CD4-positive, alpha-beta T cell treated with Interleukin-21 for 1 hour (primary cell): ENCODE measurements at places on chromosomes 2 and 18.
A peak's percentile ranks its signal among the peaks of the same experiment; 100 is the strongest.

GRCh38 chr18:52582516-52582915 is 242.5 kb downstream of the DCC start:
- DNase-seq: no peak

GRCh38 chr2:225742487-225742886 is 343.0 kb downstream of the NYAP2 start:
- DNase-seq: no peak

DNA sequence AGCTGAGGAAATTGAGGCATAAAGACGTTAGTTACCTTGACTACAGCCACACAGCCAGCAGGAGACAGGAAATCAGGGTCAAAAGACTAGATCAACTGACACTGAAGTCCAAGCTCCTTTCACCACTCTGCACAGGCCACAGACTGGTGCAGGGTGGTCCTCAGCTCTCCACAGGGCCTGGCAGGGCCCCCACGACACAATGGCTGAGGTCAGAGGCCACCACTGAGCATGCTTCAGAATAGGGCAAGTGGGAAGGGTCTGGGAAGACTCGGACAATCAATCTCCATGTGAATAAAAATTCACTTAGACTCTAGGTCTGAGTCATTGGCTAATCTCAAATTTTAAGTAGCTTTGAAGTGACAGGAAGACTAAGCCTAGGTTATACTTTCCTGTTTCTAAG is 201.7 kb downstream of the ALK start:
- no peak for DNase-seq

- DNase-seq: no peak
These were observed 499.2 kb downstream of the CNTNAP5 start for GRCh38 chr2:124524155-124524915.

DNA sequence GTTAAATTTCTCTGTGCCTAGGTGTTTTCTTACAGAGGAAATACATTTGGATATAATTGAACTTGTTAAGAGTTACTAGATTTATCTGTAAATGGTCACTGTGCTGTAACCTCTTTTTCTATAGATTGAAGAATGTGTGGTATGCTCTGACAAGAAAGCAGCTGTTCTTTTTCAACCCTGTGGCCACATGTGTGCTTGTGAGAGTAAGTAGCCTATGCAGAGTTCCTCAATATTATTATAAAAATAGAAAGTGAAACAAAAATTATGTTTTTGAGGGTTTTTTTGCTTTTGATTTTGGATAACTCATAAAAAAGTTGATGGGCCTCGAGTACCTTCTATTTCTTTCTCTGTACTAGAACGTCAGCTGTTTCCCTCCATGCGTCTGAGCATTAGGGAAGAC is 112.4 kb downstream of the MIB1 start:
- no peak for DNase-seq

DNA sequence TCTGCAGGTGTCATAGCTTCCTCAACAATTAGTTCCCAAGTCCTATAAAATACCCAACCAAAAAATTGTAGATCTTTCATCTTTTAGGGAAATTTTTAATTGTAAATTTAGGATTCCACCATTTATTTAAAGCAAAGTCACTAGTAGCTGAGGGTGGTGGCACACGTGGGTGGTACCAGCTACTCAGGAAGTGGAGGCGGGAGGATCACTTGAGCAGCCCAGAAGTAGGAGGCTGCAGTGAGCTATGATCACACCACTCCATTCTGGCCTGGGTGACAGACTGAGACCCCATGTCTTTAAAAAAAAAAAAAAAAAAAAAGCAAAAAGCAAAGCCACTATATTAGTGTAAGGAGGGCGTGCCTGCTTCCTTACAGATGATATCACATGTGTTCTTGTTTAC is 60.3 kb upstream of the GREB1L start:
- no peak for DNase-seq

GRCh38 chr18:50131591-50131990 is 63.4 kb downstream of the MYO5B start:
- DNase-seq: no peak

- DNase-seq: peak; percentile 3
These were observed 326.2 kb upstream of the SOX11 start for GRCh38 chr2:5365871-5366461.

- no peak for DNase-seq
These were observed 30.6 kb upstream of the CYP1B1 start for GRCh38 chr2:38106405-38107094.

- DNase-seq: no peak
These were observed 145.4 kb downstream of the SH3BP4 start for GRCh38 chr2:235097196-235097595.

DNA sequence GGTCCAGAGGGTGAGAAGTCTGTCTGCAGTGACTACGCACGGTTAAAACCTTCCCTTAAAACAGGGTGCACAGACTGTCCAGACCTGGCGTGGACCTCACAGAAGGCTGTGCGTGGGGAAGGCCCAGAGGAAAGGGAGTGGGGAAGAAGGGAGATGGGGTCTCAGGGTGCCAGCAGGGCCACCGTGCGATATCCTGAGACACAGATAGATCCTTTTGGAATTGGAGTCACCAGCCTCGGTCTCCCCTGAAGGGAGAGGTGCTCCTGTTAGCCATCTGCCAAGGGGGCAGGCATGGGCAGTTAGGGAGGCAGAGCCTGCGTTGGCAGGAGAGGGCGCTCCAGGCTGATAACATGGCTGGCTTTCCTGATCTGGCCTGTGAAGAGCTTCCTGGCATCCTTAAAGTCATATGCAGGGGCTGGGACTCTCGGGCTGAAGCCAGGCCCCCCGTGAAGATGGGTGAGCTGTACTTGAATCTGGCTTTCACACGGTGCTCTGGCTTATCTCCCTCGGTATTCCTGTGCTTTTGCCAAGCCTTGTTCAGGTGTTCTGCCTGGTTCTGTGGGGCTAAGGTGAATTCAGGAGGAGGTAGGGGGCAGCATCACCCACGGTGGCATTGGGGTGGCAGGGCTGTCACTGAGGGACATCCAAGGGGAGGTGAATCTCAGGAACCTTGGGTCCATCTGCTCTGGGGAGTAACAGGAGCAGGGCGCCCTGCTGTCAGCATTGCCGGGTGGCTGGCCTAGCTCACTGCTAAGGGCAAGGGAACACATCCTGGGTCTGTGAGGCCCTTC is 107.2 kb upstream of the SMAD2 start:
- no peak for DNase-seq

GRCh38 chr2:159152128-159152778 is 134.2 kb downstream of the WDSUB1 start:
- no peak for DNase-seq

DNA sequence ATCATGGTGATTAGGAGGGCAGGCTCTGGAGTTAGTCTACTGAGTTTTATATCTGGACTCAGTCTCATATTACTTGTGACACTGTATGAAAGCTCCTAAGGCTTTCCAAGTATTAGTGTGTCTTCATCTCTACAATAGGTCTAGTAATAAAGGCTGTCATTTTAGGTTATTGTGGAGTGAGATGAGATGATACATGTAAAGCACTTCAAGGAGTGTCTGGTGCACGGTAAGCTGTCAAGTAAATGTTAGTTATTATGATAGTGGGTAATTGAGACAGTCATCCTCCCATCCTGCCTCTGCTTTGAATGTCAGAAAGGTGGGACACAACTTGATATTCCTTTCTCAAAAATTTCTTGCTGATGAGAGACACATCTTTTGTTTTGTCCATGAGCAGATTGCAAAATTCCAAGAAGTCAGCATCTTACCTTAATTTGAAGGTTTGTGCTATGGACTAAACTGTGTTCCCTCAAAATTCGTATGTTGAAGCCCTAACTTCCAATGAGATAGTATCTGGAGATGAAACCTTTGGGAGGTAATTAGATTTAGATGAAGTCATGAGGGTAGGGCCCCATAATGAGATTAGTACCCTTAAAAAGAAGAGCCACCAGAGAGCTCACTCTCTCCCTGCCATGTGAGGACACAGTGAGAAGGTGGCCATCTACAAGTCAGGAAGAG is 41.4 kb upstream of the UPP2 start:
- DNase-seq: no peak

DNA sequence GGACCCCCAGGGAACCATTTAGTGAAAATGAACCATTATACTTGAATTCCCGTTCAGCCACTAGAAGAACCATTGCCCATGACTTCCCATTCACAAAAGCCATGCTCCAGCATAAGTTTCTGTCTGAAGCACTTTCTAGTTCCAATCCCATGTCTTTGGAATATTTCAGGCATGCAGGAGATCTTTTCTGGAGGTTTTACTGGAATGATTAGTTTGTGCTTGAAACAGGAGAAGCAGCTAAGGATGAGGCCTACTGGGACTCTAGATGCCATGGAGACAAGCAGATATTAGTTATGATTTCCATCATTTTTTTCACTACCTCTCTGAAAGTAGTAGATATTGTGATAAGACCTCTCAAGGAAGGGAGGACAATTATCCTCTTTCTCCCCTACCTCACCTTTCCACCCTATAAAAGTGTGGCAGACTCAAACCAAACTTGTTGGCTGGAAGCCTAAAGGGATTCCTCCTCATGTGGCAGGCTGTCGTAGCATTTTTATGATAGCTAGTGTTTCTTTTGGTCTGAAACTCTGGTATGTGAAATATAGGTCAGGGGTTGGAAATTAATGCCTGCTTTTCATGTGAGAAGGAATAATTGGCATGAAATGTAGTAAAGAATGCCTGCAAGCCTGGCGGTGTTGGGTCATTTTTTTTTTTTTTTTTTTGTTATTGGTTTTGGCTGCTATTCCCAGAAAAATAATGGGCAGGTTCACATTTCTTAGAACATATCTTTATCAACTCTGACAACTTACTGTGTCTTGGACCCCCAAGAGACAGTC is 29.3 kb upstream of the MMADHC start:
- DNase-seq: no peak

DNA sequence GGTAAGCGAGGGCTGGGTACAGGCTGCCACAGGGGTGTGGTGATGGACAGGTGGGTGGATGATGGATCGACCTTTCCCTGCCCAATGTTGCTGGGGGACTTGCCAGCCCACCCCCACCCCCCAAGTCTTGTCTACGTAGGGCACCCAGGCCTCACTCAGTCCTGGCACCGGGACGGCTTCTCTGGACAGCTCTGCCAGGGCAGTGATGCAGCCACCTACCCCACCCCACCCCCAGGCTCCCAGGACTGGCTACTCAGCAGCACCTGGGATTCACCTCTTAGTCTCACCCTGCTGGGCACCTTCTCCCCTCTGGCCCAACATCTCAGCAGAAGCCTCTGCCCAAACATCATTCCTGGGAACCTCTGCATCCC is 55.7 kb downstream of the ANKMY1 start:
- no peak for DNase-seq

DNA sequence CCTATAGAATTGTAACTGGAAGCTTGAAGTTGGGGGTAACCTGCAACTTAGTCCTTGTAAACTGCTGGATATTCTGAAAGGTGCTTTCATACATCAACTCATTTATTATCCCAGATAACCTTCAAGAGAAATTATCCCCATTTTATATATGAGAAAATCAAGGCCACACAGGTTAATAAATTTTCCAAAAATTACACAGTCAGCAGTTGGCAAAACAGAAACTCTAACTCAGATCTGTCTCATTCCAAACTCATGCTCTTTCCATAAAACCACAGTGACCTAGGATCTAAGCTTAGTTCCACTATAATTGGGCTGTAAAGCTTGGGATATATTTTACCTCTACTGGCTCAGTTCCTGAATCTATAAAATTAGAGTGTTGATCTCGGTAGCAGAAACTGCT is 167.6 kb upstream of the DDX18 start:
- DNase-seq: no peak

DNA sequence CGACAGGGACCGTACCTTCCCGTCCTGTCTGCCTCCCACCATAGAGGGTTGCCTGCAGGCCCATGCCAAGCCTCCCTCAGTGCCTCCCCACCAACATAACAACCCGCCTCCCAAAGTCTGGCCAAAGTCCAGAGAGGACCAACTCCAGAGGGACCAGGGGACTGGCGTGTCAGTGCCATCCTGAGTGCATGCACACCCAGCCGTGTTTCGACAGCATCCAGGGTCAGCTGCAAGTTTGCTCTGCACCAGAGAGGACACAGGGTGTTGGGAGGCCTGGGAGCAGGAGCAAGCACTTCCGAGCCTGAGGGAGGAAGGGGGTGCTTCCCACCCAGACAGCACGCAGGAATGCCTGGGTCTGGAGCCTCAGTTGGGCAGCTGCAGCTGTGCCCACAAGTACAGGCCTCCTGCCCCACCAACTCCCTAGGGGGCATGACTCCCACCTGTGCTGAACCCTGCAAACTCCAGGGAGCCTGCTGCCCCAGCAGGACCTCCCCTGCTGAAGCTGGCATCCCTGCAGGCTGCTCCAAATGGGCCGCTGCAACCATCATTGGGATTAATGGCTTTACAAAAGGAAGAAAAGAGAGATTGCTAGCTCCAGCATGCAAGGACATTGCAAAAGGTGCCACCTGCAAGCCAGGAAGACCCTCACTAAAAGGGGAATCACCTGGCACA is 618.1 kb upstream of the FSHR start:
- DNase-seq: no peak

- no peak for DNase-seq
These were observed 48.6 kb downstream of the XDH start for GRCh38 chr2:31365834-31366505.

GRCh38 chr2:16958266-16958665 is 292.6 kb upstream of the CYRIA start:
- no peak for DNase-seq

DNA sequence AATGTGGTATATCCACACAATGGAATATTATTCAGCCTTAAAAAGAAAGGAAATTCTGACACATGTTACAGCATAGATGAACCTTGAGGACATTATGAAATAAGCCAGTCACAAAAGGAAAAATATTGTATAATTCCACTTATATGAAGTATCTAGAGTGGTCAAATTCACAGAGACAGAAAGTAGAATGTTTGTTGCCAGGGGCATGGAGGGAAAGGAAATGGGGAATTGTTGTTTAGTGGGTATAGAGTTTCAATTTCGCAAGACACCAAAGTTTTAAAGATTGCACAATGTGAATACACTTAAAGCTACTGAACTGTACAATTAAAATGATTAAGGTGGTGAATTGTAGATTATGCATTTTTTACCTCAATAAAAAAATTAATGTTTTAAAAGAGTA is 92.9 kb downstream of the TXNL1 start:
- no peak for DNase-seq

GRCh38 chr2:206056286-206056685 is 29.7 kb downstream of the INO80D start:
- no peak for DNase-seq

DNA sequence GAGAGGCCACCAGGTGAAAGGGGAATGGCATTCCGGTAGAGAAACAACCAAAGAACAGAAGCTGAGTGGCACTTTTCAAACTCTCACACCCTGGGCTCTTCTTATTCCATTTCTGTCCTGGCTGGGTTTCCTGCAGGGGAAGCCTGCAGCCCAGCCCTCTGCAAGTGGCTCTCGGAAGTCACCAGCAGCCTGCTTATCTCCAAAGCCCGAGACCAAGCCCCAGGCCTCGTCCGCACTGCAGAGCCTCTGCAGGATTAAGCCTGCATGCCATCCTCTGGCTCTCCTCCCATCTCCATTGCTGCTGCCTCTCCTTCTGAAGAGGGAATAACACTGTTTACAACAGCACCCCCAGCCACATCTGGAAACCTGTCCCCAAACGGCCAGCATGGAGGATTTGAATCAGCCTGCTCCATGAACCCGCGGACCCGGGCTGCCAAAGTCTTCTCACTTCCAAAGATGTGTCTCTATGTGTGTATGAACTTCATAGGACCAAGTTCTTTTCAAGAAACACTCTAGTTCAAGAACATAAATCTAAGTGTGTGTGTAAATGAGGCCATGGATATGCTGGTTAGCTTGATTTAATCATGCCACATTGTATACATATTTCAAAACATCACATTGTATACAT is 54.2 kb downstream of the DIPK1C start:
- no peak for DNase-seq
